Eye (tissue), 1 donor: ENCODE measurements at places on chromosomes 3 and 15.

- DNase-seq: no peak
Observed at GRCh38 chr3:169389925-169390253, 273.6 kb downstream of the MECOM start.

DNA sequence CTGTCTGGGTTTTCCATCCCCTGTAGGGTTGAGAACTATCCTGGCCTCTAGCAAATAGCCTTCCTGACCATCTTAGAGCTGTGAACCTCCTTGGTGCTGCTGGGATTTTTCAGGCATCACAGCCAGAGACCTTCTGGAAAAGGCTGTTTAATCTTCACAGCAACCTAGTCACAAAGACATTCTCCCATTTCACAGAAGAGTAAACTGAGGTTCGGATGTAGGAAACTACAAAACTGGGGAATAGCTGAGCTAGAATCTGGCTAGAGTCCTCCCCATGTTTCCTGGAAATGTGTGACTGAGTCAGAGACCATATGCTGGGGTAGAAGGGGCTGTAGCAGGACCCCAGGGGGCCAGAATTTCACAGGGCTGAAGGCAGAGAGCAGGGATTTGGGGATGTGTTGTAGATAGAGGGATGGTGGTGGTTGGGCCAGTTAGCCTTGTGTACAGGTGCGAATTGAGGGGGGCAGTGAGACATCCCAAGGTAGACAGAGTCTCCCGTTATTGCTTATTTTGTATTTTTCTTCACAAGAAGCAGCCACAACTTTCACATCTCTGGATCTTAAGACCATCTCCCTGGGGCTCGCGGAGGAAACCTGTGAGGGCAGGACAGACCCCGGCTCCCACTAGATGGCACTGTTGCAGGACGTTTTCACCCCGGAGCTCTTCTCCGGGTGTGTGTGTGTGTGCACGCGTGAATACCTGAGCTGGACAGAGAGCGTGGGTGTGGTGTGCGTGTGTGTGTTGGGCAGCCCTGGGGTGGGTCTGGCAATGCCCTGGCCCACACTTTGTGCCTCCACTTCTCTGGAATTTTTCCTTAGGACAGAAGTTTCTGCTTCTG, 66.9 kb upstream of the PRR23C start:
- peak; percentile 90 for DNase-seq

DNA sequence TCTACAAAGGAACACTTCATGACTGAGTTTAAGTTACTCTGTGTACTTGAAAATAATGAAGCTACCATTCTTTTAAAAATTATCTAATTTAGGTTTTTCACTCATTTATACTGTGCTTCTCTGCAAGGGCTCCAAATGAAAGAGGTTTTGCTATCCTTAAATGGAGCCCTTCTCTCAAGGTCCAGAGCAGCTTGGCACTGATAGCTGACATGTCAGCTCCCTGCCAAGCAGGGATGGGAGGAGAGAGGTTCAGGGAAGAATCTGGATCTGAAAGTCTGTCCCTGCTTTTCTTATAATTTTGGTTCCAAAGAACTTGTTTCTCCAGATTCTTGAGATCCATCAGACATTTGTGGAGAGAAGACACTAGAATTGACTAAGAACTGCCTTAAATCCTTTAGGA, 39.1 kb downstream of the MRPS11 start:
- DNase-seq: no peak

DNA sequence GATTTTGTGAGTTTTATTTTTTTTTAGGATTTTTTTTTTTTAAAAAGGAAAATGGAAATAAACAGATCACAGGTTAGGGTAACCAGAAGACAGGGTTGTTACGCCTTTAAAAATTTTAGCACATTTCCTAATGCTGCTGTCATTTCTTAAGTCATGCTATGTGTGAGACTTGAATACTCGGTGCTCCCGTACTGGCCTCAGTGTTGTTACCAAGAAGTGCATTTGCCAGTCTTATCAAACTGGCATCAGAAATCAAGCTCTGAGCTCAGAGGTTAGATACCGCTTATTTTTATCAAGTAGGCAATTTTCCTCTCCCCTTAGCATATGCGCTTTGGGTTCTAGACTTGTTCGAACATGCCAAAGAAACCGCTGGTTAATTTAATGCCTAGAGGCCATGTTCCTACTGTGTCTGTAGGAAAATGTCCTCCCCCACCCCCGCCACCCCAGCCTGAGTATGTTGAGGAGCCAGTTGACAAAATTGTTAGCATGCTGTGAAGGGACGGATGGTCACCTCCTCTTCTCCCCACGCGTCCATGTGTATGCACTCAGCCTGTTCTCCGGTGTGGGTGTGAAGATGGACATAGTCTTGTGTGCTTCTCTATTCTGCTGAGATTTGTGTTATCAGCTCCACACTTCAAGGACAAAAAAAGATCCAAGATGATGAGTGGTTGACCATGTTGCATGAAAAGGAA, 88.9 kb downstream of the ITPR1 start:
- DNase-seq: no peak

- DNase-seq: no peak
Observed at GRCh38 chr15:58049520-58050227, 15.8 kb downstream of the ALDH1A2 start.

DNA sequence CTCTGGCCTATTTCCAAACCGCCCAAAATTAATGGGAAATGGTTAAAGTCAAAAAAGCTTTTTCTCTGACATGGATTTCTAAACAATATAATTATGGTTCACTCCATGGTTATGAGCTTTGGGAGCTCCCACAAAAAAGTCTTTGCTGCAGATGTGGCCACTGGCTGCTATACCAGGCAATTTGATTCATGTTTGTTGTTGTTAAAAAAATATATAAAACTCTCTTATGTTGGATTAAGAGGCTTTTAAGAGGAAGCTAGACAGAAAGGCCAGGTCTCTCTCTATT, 258.6 kb downstream of the TIGIT start:
- DNase-seq: no peak

DNA sequence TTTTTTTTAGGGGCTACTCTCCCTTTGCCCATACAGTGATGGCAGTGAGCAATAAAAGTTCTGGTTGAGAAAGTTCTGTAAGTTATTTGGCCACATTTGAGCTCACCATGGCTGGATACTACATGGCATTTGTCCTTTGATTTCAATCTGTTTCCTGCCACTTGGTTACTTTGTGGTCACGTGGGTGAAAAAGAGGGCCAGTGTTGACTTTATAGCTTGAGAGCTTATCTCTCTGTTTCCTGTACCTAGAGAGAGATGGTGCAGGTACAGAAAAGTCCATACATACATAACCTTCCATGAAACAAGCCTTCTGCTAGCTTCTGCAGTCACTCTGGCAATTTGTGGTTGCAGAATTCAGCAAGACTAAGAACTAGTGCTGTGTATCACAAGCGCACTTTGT, 23.4 kb upstream of the MECOM start:
- no peak for DNase-seq

DNA sequence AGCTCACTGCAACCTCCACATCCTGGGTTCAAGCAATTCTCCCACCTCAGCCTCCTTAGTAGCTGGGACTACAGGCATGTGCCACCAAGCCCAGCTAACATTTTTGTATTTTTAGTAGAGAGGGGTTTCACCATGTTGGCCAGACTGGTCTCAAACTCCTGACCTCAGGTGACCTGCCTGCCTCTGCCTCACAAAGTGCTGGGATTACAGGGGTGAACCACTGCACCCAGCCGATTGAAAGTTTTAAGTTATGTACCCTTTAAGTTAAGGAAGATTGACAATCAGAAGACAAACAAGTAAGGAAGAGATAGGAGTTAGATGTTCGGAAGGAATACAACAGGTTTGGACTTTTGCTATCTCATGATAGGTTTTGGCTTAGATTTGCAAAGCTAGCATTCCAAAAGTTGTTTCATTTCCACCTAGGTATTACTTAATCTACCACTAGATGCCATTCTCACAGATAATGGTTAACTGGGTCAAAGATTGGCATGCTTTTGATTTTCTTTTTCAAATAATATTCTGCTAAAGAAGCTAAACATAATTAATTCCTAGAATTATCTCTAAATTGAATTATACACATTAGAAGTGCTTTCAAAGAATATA, 35.0 kb downstream of the GATM start:
- DNase-seq: no peak

GRCh38 chr3:25830373-25831280, 40.7 kb downstream of the OXSM start:
- DNase-seq: peak; percentile 87

DNA sequence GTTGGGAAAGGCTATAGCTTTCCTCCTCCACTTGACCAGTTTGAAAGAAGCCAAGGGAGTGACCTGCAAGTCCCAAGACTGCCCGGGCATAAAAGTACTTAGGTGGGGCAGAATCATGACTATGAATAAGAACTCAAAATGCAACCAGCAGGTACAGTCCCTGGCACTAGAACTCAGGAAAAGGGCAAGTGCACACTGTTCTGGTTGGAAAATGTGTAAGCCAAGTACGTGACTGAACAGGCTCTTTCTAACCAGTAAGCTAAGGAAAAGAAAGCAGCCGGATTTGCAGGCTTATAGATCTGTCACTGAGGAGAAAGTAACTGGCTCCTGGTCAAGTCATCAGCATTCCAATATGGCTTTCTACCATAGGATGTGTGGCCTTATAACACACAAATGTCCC, 101.2 kb upstream of the SLC4A7 start:
- DNase-seq: no peak

DNA sequence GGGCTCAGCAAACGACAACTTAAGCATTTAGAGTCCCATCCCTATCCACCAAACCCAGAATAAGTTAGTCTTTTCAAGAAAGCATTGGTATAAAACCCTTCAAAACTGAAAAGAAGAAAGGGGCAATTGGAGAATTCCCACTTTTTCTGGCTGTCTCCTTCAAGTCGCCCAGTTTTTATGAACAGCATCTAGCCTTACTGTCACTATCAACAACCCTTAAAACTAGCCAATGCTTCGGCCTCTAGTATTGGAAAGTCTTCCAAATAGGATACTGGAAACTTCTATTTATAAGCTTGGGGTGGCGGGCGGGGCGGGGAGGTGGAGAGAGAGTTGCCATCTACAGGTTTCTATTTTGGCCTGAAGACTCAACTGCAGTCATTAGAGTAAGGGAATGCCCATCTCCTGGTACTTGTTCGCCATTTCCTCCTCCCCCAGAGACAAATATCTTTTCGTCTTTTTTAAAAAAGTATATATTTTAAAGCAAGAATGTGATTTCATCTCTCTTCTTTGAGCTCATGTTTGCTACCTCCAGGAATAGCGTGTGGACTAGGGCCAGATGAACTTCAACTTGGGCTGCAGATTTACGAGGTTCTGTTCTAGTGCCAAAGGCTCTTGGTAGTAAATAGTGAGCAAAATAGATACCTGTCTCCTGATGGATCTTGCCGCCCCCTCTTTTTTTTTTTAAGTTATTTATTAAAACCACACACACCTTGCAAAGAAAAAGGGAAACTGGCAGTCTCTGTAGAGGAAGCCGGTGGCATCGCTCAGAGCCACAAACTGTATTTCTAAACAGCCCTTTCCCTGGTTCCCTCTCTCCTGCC, 2.7 kb downstream of the BCL6 start:
- no peak for DNase-seq

GRCh38 chr15:33008284-33008995, 186.1 kb downstream of the FMN1 start:
- DNase-seq: no peak

- peak; percentile 88 for DNase-seq
Observed at GRCh38 chr3:100254168-100254777, 6.5 kb upstream of the TBC1D23 start.

- no peak for DNase-seq
Observed at GRCh38 chr3:89067736-89068135, 39.7 kb upstream of the EPHA3 start.

- DNase-seq: no peak
Observed at GRCh38 chr3:185552358-185552877, at the start of gene LIPH. Gene LIPH (minus strand): TSS chr3:185552588. CDS start chr3:185552471, 117 bp downstream.

DNA sequence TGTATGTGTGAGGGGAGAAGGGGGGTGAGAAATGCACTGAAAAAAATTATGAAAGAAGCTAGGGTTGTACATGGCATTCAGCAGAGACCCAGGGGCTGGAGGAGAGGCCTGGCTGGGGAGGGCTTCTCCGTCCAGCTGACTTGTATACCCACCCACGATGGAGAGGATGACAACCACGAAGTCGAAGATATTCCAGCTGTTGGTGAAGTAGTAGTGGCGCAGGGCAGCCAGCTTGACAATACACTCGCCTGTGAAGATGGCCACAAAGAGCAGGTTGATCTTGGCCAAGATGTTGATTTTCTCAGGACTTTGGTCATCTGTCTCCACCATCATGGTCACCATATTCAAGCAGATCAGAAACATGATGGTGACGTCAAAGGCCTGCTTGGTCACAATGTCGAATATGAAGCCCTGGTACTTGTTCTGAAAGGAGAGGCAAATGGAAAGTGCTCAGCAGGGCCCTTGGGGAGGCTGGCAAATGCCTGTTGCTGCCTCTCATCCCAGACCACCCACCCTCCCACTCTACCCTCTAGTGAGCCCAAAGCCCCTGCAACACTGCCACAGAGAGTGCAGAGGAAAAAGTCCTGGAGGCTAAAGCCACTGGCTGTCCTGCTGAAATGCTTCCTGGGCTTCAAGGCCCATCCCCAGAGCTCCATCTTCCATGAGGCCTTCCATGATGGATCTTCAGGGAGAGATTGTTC, 58.1 kb downstream of the EXOG start:
- no peak for DNase-seq

DNA sequence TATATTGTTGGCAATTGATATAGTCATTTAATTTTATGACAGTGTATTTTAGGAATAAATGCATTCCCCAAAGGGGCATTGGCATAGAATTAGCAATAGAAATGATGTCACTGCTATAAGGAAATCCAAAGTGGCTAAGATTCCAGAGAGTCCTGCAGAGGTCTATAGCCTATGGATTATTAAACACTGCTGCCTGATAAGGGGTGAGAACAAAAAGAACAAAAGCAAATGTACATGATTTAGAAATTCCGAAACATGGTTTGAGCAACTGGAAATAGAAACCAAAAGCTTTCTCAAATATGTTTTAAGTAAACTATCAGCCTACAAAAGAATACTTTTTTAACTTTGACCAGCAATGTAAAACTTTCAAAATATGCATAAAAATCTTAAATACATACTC, 280.1 kb upstream of the RASGRP1 start:
- no peak for DNase-seq

GRCh38 chr3:43796041-43796596, 105.4 kb downstream of the ABHD5 start:
- DNase-seq: no peak

GRCh38 chr15:71440489-71441110, 325.3 kb downstream of the THSD4 start:
- peak; percentile 80 for DNase-seq

- DNase-seq: no peak
Observed at GRCh38 chr3:19931767-19932188, 2.2 kb downstream of the EFHB start.
